AG09309 (cell line): ENCODE measurements at places on chromosomes 7 and 10.

GRCh38 chr7:11427686-11428273, 404.2 kb downstream of the THSD7A start:
- DNase-seq: peak; percentile 24

DNA sequence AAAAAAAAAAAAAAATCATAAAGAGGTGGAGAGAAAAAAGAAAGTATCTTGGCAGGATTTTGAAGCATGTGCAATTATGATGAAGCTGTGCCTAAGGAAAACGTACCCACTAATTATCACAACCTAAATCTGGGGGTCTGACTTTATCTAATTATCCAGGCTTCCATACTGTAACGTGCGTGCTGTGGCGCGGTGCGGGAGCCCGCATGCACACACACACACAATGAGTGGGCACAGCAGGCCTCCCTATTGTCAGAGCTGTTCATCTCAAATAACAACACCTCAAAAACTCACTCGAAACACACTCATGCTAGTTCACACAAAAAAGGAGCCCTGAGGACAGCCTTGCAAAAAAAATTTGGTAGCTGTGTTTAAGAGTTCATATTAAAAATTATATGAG, 31.9 kb downstream of the BEND7 start:
- DNase-seq: no peak

DNA sequence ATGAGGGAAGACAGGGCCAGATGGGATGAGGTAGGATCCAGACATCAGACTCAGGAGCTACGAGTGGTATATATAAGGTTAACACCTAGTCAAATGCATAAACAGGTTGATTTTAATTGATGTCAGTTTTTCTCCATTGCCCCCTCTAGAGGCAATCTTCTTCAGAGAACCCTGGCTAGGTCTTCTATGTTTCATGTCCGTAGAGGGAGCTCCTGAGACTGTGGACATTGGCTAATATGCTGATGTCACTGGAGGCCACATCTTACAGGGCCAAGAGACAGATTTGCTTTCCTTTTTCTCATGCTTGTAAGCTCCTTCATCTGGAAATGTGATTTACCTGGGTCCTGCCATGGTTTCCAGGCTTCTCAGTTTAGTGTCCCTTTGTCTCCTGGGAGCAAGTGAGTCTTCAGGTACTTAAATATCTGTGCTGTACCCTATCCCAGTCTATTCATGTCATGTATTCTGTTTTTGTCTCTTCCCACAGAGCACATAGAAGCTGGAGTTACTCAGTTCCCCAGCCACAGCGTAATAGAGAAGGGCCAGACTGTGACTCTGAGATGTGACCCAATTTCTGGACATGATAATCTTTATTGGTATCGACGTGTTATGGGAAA, 161.6 kb upstream of the PRSS1 start:
- DNase-seq: peak; percentile 41

DNA sequence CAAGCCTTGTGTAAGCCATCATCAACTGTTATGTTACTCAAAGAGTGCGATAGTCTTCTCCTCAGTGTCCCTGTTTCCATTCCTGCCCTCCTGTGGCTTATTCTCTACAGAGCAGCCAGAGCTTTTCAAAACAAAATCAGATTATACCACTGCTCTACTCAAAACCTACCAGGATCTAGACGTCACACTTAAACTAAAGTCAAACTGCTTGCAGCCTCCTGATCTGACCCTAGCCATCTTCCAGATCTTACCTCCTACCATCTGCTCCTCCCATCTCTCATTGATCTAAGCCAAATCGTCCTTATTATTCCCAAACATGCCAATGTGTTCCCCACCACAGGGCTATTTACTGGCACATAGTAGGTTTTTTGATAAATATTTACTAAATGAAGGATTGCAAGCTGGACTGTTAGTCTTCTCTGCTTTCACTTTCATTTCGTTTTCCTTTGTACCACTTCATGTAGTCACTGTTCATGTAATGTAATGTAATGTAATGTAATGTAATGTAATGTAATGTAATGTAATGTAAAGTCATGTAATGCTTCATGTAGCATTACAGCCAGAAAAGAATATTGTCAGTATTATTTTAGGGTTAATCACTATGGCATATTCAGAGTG, 116.1 kb downstream of the GPR37 start:
- DNase-seq: no peak

- DNase-seq: peak; percentile 89
These were observed 1.0 kb upstream of the AVPI1 start for GRCh38 chr10:97687785-97688781.

- DNase-seq: no peak
These were observed 60.4 kb upstream of the STRIP2 start for GRCh38 chr7:129373651-129374428.

GRCh38 chr7:15755061-15755460, 68.6 kb upstream of the MEOX2 start:
- DNase-seq: peak; percentile 83

DNA sequence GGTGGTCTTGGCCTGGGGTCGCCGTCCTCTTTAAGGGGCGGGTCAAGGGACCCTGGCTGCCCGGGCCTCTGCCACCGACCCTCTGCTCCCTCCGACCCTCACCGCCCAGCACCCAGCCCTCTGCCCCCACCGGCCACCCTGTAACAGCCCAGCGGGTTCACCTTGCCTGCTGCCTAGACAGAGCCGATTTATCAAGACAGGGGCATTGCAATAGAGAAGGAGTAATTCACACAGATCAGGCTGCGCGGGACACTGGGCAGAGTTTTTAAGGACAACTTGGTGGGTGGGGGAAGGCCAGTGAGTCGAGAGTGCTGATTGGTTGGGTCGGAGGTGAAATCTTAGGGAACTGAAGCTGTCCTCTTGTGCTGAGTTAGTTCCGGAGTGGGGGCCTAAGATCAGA, 779 bp upstream of the ADCK2 start:
- DNase-seq: no peak

DNA sequence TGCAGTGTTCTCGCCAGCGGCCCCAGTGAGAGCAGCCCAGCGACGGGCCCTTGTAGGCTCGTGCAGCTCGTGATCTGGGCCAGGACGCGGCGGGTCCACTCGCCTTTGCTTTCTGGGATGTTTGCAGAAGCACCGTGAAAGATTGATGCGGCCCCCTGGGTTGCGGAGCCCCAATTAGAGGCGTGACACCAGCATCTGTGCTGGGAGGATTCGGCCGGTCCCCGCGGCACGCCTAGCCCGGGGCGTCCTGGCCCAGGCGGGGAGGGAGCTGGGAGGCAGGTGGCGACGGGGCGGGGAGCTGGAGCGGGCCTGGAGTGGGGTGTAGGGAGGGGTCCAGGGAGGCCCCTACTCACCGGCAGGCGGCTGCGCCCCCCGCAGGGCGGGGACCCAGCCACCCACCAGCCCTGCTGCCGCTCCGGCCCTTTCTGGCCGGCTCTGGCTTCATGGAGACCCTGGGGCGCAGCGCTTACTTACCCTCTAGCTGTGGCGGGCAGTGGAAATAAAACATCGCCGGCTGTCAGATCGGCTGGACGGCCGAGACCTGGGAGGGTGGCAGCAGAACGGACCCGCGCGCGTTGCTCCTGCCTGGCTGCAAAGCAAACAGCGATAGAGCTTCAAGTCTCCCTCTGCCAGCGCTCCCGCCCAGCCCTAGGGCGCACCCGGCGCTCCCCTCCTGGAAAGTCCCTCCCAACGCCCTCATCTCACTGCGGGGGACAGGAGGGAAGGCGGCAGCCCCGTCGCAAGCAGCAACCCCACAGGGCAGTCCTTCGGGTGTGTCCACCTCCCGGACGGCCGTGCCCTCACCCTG, 752 bp downstream of the DRGX start:
- DNase-seq: no peak

- DNase-seq: no peak
These were observed 67.6 kb downstream of the TMEM130 start for GRCh38 chr7:98802088-98802780.

GRCh38 chr7:29228289-29229011, 33.9 kb downstream of the CHN2 start:
- DNase-seq: no peak

DNA sequence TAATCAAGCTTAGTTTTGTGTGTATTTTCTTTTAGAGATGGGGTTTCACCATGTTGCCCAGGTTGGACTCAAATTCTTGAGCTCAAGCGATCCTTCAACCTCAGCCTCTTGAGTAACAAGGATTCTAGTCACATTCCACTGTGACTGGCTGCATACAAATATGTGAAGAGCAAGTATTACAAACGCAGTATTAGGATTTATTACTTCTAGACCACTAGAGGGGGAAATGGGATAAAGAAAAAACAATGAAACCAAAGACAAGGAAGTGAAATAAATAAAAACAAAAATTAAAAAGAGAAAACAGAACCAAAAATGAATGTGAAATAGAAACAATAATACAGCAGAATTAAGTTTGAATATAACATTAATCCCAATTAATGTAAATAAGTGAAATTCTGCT, 308.7 kb downstream of the ANKRD30A start:
- DNase-seq: peak; percentile 0

DNA sequence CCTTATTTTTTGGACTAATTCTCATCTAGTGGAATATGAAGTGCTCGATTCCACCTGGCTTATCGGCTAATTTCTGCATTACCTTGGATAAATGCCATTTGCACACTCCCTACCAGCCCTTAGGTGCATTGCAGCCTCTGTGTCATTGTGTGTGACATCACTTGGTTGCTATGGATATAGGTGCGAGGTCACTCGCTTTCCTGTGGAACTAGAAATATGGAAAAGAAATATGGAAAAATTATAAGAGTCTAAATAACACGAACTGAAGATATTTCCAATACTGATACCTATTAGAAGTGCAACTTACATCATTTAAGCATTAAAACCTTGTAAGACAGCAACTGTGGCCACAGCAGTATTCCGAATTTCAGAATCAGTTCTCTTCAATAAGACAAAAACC, 2.0 kb downstream of the YWHAG start:
- no peak for DNase-seq

DNA sequence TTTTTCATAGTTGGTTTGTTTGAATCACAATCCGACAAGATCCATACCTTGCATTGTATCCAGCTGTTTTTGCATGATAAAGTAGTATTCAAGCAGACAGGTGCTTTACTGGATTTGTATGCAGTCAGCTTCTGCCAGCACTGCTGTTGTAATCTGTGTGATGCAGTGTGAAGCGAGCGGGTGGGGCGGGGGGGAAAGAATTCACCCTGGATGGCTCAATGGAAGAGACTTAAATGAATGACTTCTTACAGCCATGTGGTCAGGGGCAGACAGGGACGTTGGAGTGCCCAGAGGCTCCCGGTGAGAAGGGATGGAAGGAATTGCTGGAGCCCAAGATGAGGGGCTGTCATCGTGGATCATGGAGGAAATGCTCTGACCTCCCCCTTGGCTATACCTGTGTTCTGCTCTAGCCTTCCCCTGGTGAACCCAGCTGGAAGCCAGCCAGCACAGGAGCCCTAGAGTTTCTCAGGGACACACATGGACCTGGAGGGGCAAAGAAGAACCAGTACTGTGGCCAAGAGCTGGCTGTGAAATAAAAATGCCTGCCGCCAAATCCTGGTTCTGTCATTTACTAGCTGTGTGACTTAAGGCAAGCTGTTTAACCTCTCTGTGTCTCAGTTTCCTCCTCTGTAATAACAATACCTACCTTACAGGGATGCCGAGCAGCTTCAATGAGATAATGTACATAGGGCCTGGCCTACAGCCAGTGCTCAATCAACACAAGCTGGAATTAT, 14.1 kb downstream of the NFE2L3 start:
- no peak for DNase-seq

DNA sequence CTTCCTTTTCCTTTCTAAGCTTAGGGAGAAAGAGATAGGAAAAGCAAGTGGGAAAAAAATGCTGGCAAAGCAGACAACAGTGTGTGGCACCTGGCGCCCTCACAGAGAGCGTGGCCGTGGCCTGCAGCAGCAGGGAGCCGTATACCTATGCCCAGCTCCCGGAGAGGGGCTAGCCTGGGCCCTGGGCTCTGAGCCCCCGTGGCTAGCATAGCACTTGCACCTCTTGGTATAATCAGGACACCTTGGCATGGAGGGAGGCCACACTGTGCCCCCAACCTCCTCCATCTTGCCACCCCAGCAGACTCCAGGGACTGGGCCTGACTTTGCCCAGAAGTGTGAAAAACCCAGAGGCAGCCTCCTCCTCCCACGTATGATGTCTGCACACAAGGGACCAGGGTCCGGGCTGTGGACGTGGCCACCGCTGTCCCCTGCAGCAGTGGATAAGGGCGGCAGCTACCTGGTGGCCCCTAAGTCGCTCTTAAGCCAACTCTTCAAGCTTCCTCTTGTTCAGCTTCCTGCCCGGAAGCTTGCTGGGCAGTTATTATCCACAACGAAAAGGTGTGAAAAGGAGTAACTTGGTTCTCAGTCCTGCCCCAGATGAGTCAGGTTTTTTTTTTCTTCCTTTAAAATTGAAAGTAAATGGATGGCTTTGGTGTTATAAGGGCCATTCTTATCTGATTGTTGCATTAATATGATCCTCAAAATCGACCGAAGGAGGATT, 249.1 kb upstream of the PITRM1 start:
- no peak for DNase-seq

- DNase-seq: no peak
These were observed 220.1 kb downstream of the TEX36 start for GRCh38 chr10:125462845-125463244.

- no peak for DNase-seq
These were observed 828.8 kb upstream of the MBL2 start for GRCh38 chr10:53601260-53601875.
